ENCODE measurements at places on chromosomes 13 and 19.

- no peak for DNase-seq
Observed at GRCh38 chr19:3357271-3357991, 9.0 kb upstream of the NFIC start.

DNA sequence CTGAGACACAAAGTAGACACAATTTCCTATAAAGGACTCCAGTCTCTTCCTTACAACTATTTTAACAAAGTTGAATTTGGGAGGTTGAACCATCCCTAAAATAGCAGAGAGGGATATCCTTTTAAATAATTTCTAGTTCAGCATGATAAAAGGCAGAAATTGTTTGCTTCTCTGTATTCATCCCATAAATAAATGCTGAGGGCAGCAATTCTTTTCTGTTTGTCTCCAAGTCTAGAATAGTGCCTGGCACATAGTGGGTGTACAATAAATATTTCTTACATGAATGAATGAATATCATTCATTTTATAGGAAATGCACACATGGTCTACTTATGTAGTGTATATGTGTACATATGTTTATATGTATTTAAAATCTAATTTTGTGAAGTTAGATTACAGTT, 12.3 kb downstream of the COL4A1 start:
- no peak for DNase-seq

DNA sequence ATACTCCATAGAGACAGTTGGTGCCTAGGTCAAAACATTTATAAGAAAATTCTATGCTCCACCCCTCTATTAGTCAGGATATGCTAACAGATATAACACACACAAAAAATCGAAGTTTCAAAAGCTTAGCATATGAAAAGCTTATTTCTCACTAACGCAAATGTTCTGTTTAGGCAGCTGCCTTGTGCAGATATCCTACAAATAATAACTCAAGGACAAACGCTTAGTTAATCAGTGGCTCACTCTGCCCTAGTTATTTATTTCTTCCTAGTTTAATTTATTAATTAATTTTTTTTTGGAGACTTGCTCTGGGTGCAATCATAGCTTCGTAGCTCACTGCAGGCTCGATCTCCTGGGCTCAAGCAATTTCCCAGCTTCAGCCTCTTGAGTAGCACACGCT, 259.7 kb upstream of the GPC6 start:
- no peak for DNase-seq

GRCh38 chr19:13906521-13906904, 512 bp downstream of the CC2D1A start:
- no peak for DNase-seq

DNA sequence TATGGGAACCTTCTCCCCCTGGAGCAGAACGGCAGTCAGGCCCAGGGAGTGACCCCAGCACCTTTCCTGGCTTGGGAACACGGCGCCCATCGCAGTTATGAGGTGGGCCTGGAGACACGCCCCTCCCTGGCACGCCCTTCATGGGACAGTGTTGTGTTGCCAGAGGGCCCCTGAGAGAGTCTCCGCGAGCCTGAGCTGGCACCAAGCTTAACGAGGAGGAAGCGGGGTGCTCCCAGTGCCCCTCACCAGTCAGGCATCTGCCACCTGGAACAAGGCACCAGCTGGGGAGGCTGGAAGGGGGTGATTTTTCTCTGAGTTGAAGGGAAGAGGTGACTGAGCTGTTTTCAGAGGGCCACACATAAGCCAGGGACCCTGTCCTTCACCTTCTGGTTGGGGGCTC, 180.6 kb downstream of the KDM4B start:
- DNase-seq, result no peak

- DNase-seq, result no peak
Observed at GRCh38 chr19:15173746-15174404, 26.9 kb downstream of the NOTCH3 start.

GRCh38 chr13:73466561-73466960, 407.8 kb downstream of the KLF5 start:
- no peak for DNase-seq

- DNase-seq, result no peak
Observed at GRCh38 chr13:51292000-51292565, 47.4 kb upstream of the SERPINE3 start.

GRCh38 chr13:22162889-22163288, 492.0 kb downstream of the FGF9 start:
- no peak for DNase-seq

DNA sequence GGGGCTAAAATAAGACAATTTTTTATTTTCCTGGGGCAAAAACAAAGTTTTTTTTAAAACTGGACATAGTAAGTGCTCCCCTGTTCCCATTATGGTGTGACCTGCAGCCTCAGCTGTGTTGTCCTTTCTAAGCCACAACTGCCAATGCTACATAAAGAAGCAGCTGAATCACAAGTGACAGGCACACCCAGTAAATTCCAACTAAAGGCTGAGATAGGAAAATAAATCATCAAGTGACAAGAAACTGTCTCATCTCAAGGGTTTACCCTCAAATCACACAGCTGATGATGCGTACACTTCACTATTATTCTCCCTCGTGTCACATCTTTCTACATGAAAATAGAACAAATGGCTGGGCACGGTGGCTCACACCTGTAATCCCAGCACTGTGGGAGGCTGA, 28.7 kb downstream of the STK24 start:
- DNase-seq, result no peak

GRCh38 chr19:38273499-38273898, 9.1 kb downstream of the SPINT2 start:
- DNase-seq, result no peak

DNA sequence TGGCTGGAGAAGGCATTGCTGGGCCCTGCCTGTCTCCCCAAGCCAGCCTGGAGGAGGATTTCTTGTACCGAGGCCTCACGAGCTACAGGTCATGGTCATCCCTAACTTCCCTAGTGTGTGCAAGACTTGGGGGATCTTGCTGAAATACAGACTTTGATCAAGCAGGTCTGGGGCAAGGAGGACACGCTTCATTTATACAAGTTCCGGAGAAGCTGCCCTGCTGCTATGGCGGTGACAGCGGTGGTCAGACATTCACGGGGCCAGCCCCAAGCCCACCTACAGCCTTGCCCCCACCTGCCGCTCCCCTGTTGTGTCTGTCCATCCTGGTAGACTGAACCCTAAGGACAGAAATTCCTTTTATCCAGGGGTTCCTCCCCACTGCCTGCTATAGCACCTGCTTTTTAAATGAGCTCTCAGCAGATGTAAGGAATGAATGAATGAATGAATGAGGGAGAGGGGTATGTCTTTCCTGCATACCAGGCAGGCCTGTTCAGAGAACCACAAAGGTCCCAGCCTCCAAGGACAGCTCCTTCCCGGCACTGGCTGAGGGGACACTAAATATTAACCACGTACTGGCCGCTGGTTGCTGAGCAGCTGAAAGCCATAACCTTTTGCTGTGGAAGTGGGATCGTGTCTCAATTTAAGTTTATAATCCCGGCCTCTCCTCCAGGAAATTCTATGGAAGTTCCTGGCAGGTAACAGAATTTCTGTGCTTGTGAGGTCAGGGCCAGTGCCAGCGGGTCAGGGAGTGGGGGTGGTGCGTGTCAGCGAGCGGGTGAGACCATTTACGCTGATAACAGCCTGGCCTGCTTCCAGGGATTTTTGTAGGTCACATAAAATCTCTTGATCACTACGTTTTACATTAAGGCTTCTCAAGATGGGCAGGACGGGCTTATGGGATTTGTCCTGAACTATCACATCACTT, 27.1 kb downstream of the TSSK6 start:
- DNase-seq, result no peak

DNA sequence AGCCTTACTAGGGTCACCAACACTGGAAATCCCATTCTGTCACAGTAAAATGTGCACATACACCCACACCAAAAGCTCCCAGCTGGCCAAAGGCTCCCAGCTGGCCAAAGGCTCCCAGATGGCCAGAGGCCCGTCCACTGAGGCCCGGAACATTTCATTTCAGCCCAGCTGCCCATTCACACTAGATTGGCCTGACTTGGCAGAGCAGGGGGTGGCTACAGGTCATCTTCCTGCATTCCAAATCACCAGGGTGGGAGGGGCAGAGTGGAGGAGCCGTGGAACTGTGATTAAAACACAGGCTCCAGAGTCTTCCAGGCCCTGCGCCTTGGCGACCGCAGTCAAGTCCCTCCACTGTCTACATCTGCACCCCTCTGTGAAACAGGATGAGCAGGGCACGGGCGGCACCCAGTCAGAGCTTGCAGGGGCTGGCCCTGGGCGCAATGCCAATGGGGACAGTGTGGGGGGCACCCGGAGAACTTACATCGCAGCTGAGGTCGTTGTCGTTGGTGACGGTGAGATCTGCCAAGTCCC, 10.1 kb upstream of the PRKD2 start:
- no peak for DNase-seq

DNA sequence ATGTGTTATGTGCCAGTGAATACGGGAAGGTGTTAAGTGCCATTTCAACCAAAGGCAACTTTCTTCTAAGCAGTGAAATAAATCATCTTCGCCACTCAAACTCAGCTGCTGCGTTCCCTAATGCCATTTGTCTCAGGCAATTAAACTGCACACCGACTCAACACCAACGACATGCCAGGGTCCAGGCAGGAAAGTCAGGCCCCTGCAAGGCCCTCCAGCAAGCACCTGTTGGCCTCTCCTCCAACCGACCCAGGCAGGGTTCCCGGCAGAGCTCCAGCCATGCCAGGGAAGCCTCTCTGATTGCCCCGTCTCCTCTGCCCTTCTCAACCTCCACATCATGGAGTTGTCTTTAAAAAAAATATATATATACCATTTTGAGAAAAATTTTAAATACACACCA, 21.8 kb downstream of the SAFB2 start:
- DNase-seq, result no peak

- no peak for DNase-seq
Observed at GRCh38 chr19:29379257-29380021, 146.4 kb upstream of the VSTM2B start.

GRCh38 chr19:17555929-17556813, 722 bp downstream of the COLGALT1 start:
- no peak for DNase-seq

DNA sequence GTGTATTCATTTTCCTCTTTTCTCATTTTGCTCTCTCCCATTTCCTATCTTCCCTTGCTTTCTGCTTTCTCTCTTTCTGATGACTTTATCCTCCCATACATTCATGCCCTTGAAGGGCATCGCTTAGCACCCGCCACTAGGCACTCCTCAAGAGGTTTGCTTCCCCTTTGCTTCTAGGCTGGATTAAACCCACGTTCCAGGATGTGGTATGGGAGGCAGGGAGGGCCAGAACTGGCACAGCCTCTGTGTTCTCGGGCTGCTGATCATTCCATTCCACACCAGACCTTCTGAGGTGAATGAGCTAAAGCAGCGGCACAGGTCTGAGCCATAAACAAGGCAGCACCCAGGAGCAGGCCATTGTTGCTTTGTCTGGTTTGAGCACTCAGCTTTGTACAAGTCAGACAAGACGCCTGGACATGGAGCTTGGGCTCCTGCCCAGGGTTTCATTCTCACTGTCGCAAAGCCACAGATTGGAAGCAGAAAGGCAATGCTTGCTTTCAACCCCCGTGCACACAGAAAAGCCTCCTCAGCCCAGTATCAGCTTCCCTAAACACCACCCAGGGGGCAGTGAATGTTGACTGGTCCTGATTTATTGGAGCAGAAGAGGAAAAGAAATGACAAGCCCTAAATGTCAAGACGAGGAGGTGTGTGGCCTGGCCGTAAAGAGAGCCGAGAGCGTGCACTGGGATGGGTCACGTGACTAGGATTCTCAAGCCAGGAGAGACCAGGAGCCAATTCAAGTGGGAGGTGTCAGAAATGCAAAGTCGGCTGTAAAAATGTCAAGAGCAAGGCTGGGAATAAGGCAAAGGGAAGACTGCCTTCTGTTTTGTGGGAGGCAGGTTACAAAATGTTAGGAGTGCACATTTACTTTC, 218.0 kb upstream of the SERP2 start:
- DNase-seq, result no peak

Measured in iPS DF 19.7 (cell line).